Stimulated activated CD8-positive, alpha-beta memory T cell treated with anti-CD3 and anti-CD28 coated beads, Interleukin-2, amount 100 ng/mL, for 1 hour (primary cell): ENCODE measurements at places on chromosomes 7 and 10.

DNA sequence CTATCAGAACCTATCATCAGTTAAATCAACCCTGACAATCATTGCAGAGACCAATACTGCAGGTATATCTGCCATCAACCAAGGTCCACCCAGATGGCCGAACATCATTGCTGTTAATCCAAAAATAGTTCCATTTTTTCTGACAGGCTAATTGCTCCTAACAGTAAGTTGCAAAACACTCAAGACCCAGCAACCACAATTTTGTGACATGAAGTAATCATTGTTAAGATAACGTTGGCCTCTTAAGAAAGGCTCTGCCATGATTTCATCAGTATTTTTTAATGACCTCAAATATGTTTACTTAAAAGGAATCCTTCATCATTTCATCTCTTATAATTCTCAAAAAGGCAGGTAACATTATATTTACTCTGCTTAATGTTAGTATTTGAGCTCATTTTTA is 553.4 kb upstream of the POM121L12 start:
- DNase-seq: no peak

- no peak for DNase-seq
These were observed 33.0 kb downstream of the TPST1 start for GRCh38 chr7:66237906-66238772.

- DNase-seq: no peak
These were observed 4.9 kb downstream of the ACADSB start for GRCh38 chr10:123013456-123014419.

GRCh38 chr7:978416-979091 is 3.2 kb upstream of the COX19 start:
- no peak for DNase-seq

- DNase-seq: no peak
These were observed 192.3 kb downstream of the SUGCT start for GRCh38 chr7:40327113-40327512.

DNA sequence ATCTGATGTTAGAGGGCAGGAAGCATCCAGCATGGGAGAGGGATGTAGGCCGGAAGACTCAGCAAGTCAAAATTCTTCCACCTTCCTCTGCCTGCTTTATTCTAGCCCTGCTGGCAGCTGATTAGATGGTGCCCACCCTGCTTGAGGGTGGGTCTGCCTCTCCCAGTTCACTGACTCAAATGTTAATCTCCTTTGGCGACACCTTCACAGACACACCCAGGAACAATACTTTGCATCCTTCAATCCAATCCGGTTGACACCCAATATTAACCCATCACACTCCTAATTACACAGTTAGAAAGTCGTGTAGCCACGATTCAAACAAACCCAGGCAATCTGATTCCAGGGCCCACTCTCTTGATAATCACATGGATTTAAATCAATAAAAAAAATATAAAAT is 433.9 kb upstream of the LRGUK start:
- DNase-seq: no peak

DNA sequence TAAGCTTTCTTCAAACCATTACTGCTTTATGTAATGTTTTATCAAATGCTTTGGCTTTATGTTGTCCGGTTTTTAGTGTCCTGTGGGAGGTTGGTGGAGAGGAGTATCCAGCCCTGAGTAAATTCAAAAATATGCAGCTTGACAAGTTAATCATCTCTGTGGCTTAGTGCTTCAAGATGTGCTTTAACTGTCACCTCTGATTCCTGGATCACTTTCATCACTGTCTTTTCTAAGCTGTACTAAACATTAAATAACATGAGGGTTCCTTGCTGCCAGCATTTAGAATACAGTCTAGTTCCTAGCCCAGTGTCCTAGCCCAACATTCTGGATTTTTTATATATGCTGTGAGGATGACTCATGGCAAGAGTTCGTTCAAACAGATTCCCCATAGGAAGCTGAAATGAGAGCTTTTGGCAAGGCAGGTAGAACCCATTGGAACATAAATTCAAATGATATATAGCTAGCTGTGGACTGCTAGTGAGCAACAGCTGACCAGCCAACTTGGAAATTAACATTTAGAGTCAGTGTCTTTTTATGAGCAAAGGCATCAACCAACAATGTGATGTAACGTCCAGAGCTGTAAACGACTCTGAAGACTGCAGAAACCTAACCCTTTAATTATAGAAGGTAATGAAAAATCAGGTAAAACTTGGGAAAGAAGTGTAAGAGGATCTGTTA is 80.6 kb upstream of the OIT3 start:
- no peak for DNase-seq

DNA sequence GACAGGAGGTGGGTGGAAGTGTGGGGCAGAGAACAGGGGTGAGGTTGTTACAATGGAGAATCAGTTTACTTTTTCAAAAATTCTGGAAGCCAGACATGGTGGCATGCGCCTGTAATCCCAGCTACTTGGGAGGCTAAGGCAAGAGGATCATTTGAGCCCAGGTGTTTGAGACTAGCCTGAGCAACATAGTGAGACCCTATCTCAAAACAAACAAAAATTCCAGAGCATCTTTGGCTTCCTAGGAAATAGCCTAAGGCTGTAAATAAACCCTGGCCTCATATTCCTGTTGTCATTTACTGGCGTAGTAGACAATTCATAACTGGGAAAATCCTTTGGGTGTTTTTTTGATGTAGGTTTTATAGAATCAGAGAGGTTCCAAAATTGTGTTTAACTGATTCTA is 44.0 kb downstream of the GBF1 start:
- DNase-seq: no peak

GRCh38 chr7:27187475-27188385 is 2.7 kb upstream of the HOXA11 start:
- no peak for DNase-seq

- no peak for DNase-seq
These were observed 173.6 kb downstream of the KIAA1217 start for GRCh38 chr10:24382596-24382978.

- DNase-seq: no peak
These were observed 417.2 kb downstream of the PLXDC2 start for GRCh38 chr10:20233423-20233822.

GRCh38 chr10:79507440-79508167 is 4.7 kb upstream of the EIF5AL1 start:
- DNase-seq: no peak

DNA sequence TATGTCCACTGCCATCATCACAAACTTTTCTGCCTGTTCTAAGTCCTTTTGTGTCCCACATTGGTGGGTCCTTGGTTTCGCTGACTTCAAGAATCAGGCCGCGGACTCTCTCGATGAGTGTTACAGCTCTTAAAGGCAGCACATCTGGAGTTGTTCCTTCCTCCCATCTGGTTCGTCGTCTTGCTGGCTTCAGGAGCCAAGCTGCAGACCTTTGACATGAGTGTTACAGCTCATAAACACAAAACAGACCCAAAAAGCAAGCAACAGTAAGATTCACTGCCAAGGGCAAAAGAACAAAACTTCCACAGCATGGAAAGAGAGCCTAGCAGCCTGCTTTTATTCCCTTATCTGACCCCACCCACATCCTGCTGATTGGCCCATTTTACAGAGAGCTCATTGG is 30.2 kb downstream of the ASNS start:
- no peak for DNase-seq

DNA sequence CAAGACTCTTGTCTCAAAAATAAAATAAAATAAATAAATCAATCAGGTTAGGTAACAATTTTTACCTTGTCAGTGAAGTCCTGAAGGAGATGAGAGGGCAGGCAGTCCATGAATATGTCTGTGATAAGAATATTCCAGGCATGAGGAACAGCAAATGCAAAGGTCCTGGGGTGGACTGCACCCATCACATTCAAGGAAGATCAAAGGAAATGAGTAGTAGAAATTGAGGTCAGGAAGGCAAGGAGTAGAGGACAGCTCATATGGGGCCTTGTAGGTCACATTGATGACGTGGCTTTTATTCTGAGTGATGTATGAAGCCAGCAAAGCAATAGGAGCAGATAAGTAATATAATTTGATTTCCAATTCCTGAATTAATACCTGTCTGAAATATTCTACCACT is 76.5 kb upstream of the TCF7L2 start:
- no peak for DNase-seq

DNA sequence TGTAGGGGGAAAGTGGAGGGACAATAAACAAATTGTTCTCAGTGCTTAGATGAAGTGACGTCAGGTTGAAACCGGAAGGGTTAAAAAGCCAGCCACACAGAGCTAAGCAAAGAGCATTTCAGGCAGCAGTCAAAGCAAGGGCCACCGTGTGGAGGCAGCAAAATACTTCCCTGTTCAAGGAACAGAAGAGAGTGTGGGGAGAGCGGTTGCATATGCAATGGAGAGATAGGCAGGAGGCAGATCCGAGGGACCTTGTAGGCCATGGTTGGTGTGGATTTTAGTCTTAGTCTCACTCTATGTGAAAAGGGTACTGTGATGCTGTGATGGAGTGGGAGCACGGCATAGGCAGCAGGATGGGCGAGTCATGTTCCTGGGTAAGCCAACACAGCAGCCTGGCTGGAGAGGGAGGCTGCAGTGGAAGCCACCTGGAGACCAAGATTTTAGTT is 3.8 kb upstream of the STN1 start:
- no peak for DNase-seq

DNA sequence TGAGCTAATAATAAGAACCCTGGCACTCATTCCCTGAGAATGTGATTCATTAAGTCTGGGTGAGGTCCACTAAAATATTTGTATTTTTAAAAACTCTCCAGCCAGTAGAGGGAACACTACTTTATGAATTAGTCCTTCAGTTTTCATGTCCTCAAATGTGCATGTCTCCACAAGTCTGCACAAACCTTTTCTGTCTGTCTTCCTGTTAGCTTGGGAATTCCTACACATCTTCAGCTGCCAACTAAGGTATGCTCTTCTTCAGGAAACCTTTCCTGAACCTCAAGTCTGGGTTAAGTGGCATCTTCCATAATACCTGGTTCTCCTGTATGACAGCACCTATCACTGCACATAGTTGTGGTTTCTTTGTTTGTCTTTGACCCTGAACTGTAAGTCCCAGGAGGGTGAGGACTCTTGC is 119.6 kb upstream of the MKX start:
- DNase-seq: no peak

GRCh38 chr10:19250546-19250945 is 201.9 kb downstream of the MALRD1 start:
- no peak for DNase-seq

DNA sequence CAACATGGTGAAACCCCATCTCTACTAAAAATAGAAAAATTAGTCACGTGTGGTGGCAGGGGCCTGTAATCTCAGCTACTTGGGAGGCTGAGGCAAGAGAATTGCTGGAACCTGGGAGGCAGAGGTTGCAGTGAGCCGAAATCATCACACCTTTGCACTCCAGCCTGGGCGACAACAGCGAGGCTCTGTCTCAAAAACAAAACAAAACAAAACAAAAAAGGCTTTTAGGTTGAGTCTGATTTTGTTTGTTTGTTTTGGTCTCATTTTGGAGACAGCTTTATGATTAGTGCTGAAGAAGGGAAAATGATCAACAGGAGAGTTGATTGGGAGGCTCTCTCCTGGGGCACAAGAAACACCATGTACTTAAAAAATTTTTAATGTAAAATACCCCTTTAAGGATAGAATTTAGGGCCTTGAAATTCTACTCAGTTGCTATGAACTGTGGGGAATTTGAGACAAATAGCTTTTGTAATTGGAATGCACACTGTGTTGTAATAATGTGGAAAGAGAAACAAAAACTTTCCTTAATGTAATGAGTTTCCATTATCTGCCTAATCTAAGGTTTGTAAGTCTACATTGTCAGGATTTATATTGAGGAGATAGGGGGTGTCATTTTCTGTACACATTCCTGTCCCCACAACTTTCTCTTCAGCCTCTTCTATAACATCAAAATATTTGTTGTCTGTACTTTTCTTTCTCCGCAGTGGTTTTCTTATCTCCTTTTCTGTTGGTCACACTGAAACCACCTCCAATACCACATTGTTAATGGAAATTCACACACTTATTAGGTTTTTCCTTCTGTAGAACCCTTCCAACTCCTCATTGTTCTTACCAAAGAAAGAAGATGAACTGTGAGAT is 41.3 kb downstream of the ARID5B start:
- no peak for DNase-seq

GRCh38 chr10:132254841-132255240 is 52.9 kb downstream of the STK32C start:
- no peak for DNase-seq

DNA sequence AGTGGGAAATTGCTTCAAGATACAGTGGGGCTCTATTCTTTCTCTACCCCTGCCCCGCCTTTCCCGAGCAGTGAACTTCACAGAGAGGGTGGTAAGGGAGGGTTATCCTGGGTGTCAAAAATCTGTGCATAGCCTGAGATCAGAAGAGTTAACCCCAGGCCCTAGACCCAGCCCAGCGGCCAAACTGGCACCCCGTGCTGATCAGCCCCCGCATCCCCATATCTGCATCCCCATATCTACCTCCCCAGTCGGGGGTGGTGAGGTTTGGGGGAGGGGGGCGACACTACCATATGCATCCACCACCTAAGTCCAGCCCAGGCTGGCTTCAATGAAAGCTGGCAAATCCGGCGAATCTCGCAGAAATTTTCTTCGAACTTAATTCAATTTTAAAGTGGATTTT is 7.0 kb upstream of the DLX6 start:
- DNase-seq: no peak

- no peak for DNase-seq
These were observed 97.9 kb downstream of the ZNF92 start for GRCh38 chr7:65471587-65471986.

DNA sequence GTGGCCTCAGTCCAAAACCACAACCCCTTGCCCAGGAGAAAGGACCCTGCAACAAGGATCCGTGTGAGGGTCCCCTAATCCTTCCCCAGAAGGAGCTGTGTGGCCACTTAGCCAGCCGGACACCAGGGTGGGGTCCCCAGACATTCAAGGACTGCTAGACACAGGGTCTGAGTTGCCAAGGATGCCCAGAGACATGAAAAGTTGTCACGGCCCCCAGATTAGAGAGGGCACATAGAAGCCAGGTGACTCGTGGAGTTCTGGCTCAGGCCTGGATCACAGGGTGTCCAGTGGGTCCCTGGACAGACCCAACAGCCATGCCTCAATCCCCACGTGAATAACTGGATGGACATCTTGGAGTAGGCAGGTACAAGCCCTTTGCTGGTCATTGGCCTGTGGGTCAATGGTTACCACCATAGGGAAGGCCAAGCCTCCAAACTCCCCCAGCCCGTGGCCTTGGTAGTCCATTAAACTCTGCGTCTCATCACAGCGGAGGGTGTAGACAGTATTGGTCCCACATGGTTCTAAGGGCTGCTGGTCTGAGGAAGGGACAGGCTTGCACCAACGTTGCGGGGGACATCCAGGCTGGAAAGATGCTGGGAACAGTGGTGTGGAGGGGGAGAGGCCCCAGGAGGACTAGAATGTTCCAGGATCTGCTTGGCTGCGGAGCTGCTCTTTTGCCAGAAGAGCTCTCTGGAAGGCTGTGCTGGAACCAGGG is 205.9 kb upstream of the PPP2R2D start:
- no peak for DNase-seq

GRCh38 chr7:90625562-90625961 is 29.4 kb downstream of the CDK14 start:
- DNase-seq: no peak

- DNase-seq: no peak
These were observed 287.1 kb downstream of the SFMBT2 start for GRCh38 chr10:7123774-7124173.

- no peak for DNase-seq
These were observed 33.2 kb downstream of the BNIP3 start for GRCh38 chr10:131948501-131948900.
